ENCODE measurements at places on chromosomes 2 and 18. TPM values are rescaled to one million over a fixed set of nuclear protein-coding genes. Genes with fewer than 3 reads are reported as not detected.

CYP27A1 gene
- 37.8 TPM for total RNA-seq

C2orf78 gene
- total RNA-seq = not detected

GKN1 gene
- not detected for total RNA-seq

PRSS56 gene
- total RNA-seq = not detected

FBXO15 gene
- not detected for total RNA-seq

GPR45 gene
- not detected for total RNA-seq

ILKAP gene
- total RNA-seq = 58.0 TPM

GCG gene
- total RNA-seq = not detected

STARD6 gene
- not detected for total RNA-seq

FLACC1 gene
- 4.2 TPM for total RNA-seq

DNA sequence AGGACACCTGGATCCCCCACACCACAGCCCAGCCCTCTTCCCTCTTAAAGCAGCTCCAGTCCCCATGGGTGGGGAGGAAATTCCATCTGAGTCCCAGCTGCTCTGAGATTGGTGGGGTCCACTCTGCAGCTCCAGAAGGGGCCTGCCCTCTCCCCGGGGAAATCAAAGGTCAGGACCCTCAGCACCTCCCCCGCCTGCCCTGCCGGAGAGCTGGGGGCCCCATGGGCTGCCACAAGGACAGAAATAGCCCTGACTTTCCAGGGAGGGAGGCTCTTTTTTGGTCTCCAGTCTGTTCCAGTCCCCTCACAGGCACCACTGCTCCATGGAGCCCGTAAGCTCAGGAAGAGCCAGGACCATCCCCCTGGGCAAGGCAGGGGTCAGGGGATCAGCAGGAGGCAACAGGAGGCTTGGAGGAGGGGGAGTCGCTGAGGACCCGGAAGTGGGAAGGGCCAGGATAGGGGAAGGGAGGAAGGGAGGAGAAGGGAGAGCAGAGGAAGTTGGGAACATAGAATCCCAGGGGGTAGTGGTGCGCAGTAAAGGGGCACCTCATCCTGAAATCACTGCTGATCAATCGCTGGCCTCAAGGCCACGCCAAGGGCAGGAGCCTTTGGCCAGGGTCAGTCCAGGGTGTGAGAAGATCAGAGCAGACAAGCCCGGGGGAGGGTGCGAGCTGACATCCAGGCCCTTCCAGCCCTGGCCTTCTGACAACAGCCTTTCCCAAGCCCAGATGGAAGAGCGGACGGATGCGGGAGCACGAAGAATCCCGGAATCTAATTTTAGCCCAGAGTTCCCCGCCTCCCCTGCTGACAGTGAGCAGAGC, 7.6 kb downstream of the ADRA2B start:
- no peaks in the 10 kb centered on the region for H3K27me3 ChIP-seq
- DNase-seq = no peak
- H3K27ac ChIP-seq = peak overlapping the region; percentile 16
- no peak overlapping the region for H3K4me3 ChIP-seq
- H3K36me3 ChIP-seq = no peaks in the 10 kb centered on the region

- no peak overlapping the region for H3K4me3 ChIP-seq
- H3K4me1 ChIP-seq = no peaks in the 10 kb centered on the region
- H3K27ac ChIP-seq = no peak overlapping the region
- DNase-seq = no peak
Measured at GRCh38 chr2:130737592-130737991, 8.7 kb downstream of the GPR148 start.

- H3K27ac ChIP-seq = peak overlapping the region; percentile 98
- H3K4me1 ChIP-seq = peaks cover 20% of the 10 kb centered on the region
- H3K27me3 ChIP-seq = no peaks in the 10 kb centered on the region
Measured at GRCh38 chr18:21598726-21599584, 1.5 kb downstream of the ESCO1 start.

GRCh38 chr18:31857526-31858106, 85.3 kb downstream of the TRAPPC8 start:
- H3K4me3 ChIP-seq = no peak overlapping the region
- H3K36me3 ChIP-seq = peaks cover 4% of the 10 kb centered on the region
- H3K27ac ChIP-seq = no peak overlapping the region
- H3K4me1 ChIP-seq = no peaks in the 10 kb centered on the region

GRCh38 chr2:238906936-238907716, 59.2 kb downstream of the TWIST2 start:
- H3K4me3 ChIP-seq = no peak overlapping the region
- H3K4me1 ChIP-seq = no peaks in the 10 kb centered on the region
- H3K36me3 ChIP-seq = no peaks in the 10 kb centered on the region

DNA sequence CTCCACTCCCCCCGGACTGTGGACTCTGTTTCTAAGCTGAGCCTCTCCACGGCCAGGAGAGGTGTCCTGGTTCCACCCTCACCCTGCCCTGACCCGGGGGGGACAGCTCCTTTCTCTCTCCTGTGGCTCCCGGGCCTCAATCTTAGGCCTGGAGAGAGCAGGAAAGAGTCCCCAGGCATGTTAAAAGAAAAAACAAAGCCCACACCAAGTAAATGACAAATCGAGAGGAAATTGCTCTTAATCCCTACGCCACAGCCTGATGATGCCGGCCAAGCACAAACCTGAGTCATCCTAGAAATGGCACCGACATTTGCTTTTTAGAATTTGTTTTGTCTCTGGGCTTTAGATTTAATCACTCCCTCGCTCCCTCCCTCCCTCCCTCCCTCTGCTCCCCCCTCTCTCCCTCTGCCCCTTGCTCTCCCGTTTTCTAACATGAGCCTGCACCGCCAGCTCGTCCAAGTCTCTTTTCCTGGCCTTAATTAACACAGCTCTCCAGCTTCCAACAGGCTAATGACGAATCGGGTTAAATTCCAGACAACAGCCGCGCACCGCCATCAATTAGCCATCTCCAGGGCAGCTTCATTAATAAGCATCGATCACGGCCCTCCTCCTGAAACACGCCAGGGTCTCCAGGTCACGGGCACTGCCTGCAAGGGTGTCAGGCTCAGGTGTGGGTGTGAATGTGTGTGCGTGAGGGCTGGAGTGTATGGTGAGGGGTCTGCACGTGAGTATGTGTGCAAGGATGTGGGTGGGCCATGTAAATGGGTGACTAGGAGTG, 230.8 kb downstream of the CELF4 start:
- H3K27ac ChIP-seq = no peak overlapping the region
- H3K4me3 ChIP-seq = no peak overlapping the region
- DNase-seq = no peak
- H3K27me3 ChIP-seq = no peaks in the 10 kb centered on the region
- no peaks in the 10 kb centered on the region for H3K4me1 ChIP-seq

- H3K4me3 ChIP-seq = no peak overlapping the region
- no peak overlapping the region for H3K27ac ChIP-seq
Measured at GRCh38 chr18:6109743-6110142, 214.4 kb upstream of the TMEM200C start.

DNA sequence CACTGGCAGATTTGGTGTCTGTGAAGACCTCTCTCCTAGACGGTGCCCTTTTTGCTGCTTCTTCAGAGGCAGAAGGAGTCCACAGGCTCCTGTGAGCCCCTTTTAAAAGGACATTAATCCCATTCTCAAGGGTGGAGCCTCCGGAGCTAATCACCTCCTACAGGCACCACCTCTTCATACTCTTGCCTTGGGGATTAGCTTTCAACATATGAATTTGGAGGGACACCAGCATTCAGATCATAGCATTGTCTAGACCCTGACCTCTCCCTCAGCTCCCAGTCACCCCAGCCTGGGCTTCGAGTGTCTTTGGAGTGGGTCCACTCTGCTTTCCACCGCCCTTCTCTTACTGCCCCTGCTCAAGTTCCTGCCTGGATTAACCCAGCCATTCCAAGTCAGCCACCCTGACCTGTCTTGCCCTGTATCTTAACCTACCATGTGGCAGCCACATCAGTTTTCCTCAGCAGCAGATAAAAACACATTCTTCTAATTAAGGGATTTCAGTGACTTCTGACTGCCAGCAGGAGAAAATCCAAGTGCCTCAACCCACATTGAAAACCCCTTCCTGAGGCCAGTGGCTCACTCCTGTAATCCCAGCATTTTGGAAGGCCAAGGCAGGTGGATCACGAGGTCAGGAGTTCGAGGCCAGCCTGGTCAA, 6.1 kb upstream of the NCL start:
- no peak overlapping the region for H3K27ac ChIP-seq
- H3K4me1 ChIP-seq = peaks cover 2% of the 10 kb centered on the region
- no peak overlapping the region for H3K4me3 ChIP-seq
- no peaks in the 10 kb centered on the region for H3K36me3 ChIP-seq
- no peaks in the 10 kb centered on the region for H3K27me3 ChIP-seq

DNA sequence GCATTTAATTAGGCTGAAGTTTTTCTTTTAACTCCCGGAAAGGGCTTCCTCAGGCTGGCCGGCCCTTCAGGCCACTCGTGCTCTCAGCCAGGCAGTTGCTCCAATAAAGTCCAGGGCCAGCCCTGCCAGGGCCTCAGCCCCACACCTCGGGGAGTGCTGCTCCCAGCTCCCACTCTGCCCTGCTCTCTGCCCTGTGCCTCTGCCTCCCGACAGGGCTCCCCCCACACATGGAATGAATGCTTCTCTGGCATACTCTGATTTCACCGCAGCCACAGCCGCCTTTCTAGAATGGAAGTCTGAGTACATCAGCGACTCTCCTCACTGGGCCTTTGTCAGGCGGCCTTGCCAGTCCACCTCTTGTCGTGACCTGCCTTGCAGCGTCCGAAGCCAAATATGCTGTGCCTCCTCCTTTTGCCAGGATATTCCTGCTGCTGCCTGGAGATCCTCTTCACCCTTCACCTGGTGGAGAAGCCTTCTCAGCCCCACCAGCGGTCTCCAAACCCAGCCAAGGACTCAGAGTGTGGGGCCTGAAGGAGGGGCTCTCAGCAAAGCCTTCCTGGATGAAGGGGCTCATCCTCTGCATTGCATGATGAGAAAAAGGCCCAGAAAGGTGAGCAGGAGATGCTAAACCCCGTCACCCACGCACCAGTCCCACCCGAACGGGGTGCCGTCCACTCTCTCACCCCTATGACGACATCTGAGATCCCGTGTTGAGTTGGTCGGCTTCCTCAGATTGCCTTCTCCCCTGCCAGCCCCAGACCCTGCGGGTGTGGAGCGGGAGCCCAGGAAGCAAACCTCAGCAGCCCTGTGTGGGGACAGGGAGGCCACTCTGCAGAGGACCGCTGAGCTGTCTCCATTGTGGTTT, 472.7 kb upstream of the HS6ST1 start:
- DNase-seq = no peak
- H3K27ac ChIP-seq = no peak overlapping the region
- no peak overlapping the region for H3K4me3 ChIP-seq
- H3K4me1 ChIP-seq = no peaks in the 10 kb centered on the region
- no peaks in the 10 kb centered on the region for H3K27me3 ChIP-seq

DNA sequence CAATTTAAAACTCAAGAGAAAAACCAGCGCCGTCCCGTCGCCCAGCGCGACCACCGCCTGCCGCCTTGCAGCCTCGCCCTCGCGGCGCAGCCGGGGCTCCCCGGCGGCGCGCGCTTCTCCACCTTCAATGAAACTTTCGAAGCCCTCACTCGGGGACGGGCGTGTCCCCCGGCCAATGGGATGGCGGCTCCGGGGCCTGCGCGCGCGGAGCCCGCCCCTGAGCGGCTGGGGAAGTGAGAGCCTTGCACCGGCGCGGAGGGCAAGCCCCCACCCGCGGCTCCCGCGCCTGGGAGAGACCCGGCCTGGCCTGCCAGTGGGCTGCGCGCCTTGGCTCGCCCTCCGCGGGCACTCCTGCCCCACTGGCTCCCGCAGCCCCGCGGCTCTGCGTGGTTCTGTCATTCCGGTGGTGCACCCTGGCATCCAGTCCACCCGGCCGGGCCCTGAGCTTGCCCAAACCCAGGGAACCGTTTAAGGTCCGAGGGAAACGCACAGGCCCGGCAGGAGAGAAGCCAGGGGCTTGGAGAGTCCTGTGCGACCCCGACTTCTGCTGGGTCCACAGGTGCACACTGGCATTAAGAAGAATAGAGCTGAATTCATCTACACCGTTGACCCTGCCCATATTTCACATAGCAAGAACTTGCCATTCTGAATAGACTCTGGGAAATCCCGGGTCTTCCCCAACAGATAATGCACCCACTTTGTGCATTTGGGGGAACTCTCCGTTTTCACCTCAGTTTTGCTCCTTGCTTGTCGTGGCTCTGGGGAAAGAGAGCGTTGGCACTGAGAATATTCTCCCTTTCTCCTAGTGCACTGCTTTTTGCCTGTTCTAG, at the start of gene PIEZO2:
PIEZO2 (minus strand) TSS at position 129 of the 830 bp plus-strand sequence. CDS start 981 bp downstream, outside the sequence.
- H3K27me3 ChIP-seq = no peaks in the 10 kb centered on the region
- no peak for DNase-seq
- peak within 1 kb of the TSS; percentile 77 for H3K4me3 ChIP-seq
- H3K4me1 ChIP-seq = peaks cover 13% of the 10 kb centered on the region
- H3K27ac ChIP-seq = no peak within 1 kb of the TSS

GRCh38 chr18:70428439-70428838, 139.6 kb downstream of the SOCS6 start:
- no peaks in the 10 kb centered on the region for H3K4me1 ChIP-seq
- H3K4me3 ChIP-seq = no peak overlapping the region
- H3K27me3 ChIP-seq = no peaks in the 10 kb centered on the region
- H3K36me3 ChIP-seq = no peaks in the 10 kb centered on the region
- no peak for DNase-seq

DNA sequence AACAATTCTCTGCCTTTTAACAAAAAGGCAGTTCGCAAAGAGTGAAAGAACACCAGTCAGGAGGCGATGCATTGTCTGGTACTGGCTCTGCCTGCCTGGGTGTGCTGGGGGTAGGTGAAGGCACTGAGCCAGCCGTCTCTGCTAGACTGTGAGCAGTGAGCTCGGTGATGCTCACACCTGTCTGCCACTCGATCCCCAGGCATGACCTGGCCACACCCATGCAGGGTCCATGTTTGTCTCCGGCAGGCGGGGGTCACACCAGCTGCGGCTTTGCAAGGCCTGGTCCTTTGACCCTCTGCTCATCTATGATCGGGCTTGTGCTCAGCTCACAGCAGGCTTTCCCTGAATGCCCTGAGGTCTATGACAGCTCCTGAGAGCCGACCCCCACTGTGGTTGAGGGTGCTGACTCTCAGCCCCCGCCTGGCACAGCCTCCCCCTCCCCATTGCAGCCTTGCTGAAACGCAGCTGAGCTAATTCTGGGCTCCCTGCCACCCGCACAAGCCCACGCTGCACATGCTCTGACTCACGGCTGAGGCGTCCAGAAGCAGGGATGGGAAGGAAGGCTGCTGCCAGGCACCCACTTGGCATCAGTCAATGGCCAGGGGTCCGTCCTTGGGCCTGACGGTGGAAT, 23.7 kb downstream of the CRACDL start:
- H3K4me3 ChIP-seq = no peak overlapping the region
- no peaks in the 10 kb centered on the region for H3K36me3 ChIP-seq
- no peak overlapping the region for H3K27ac ChIP-seq
- DNase-seq = no peak

GRCh38 chr2:37737507-37737906, 66.1 kb upstream of the CDC42EP3 start:
- H3K27me3 ChIP-seq = no peaks in the 10 kb centered on the region
- H3K4me3 ChIP-seq = no peak overlapping the region
- H3K27ac ChIP-seq = no peak overlapping the region
- H3K4me1 ChIP-seq = peaks cover 23% of the 10 kb centered on the region

GRCh38 chr2:237122214-237122666, 36.6 kb downstream of the COPS8 start:
- H3K27ac ChIP-seq = no peak overlapping the region
- no peak overlapping the region for H3K4me3 ChIP-seq
- no peaks in the 10 kb centered on the region for H3K36me3 ChIP-seq
- H3K4me1 ChIP-seq = no peaks in the 10 kb centered on the region
- H3K27me3 ChIP-seq = no peaks in the 10 kb centered on the region
- DNase-seq = no peak

Measured in thoracic aorta (tissue), 2 donors.